ENCODE measurements at places on chromosomes 12 and 14.

GRCh38 chr12:130955238-130955816 lies 1.6 kb downstream of the ADGRD1 start:
- DNase-seq = no peak

GRCh38 chr12:7374423-7375144 lies 69.4 kb downstream of the CD163L1 start:
- no peak for DNase-seq

GRCh38 chr14:56487761-56488160 lies 91.8 kb upstream of the TMEM260 start:
- DNase-seq = no peak

DNA sequence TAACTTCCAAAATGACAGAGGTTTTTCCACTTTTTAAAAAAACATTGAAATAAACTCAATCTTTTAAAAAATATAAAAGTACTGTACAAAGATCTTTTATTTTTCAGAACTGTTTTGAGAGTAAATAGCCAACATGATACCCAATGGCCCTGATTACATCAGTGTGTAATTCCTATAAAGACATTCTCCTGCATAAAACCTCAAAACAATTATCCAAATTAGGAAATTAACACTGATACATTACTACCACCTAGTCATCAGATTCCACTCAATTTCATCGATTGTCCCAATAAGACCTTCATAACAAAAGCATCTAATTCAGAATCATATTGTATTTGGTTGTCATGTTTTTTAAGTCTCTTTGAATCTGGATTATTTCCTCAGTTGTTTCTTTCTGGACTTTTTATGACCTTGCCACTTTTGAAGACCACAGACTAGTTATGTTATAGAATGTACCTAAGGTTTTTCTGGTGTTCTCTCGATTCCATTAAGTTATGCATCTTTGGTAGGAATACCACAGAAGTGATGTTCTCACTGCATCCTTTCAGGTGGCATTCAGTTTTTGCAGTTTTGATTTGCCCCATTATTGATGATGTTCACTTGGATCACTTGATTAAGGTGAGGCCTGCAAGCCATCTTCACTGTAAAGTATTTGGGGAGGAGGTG lies 4.0 kb upstream of the YEATS4 start:
- no peak for DNase-seq

DNA sequence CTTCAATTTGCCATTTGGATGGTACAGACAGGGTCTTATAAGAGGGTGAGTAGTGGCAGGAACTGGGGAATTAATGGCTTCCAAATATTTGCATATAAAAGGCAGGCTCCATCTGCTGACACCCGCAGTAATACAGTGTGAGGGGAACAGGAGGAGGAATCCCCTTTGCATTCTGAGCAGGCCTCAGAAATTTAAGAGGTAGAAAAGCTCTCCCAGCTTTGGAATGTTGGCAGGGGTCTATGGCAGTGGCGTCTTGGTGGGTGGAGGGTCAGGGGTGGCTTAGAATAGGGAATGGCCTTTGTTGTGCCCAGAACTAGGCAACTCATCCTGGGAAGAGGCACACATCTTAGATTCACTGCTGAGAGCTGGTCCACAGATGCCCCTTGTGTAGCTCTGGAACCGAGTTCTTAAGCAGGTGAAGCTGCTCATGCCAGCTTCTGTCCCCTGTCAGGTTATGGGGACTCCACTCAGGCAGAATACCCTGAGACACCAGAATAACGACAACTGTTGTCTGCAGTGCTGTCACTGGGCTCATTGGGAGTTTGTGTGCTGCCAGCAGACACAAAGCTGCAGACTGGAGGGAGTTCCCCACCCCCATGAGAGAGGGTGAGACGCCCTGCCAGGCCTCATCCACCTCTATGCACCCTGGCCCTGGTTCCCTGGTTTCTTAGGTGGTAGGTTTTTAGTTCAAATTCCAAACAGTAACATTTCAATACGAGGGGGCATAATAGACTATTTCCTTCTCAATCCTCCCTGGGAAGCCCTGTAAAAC lies 190.2 kb downstream of the MON2 start:
- no peak for DNase-seq

GRCh38 chr12:93741659-93742109 lies 64.5 kb downstream of the CRADD start:
- no peak for DNase-seq

DNA sequence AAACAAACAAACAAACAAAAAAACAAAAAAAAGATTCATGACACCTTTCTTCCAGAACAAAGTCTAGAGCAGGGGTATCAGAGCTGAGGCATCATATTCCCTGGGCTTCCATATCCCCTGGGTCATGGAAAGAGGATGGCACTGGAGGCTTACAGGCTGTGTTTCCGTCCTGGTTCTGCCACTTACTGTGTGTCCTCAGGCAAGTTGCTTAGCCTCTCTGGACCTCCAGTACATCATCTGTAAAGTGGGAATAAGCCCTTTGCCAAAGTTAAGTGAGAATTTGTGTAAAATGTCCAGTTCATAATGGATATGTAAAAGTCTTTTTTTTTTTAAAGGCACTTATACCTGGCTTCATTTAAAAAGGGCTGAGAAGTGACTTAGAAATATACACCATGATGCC lies 62.0 kb upstream of the FAM222A start:
- no peak for DNase-seq

All from NCI-H2081 treated with DMSO at 0.1 percent for 48 hours (cell line).